ENCODE measurements at places on chromosomes 12 and 14.

DNA sequence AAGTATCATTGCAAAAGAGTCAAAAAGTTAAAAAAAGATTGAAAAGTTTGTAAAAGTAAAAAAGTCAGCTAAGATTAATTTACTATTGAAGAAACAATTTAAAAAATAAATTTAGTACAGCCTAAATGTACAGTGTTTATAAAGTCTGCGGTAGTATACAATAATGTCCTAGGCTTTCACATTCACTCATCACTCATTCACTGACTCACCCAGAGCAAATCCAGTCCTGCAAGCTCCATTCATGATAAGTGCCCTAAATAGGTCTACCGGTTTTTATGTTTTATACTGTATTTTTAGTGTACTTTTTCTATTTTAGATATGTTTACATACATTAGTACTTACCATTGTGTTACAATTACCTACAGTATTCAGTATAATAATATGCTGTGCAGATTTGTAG is 43.9 kb upstream of the ABCC9 start:
- DNase-seq, result no peak

- DNase-seq, result no peak
Measured at GRCh38 chr12:74490390-74491064, 47.1 kb upstream of the ATXN7L3B start.

- DNase-seq, result no peak
Measured at GRCh38 chr12:60034147-60034546, 438.3 kb downstream of the SLC16A7 start.

- DNase-seq, result no peak
Measured at GRCh38 chr14:45112896-45113781, 21.1 kb downstream of the FKBP3 start.

GRCh38 chr12:89999699-90000505 is 291.3 kb upstream of the ATP2B1 start:
- peak; percentile 82 for DNase-seq

- peak; percentile 66 for DNase-seq
Measured at GRCh38 chr12:117408161-117408791, 46.9 kb upstream of the NOS1 start.

DNA sequence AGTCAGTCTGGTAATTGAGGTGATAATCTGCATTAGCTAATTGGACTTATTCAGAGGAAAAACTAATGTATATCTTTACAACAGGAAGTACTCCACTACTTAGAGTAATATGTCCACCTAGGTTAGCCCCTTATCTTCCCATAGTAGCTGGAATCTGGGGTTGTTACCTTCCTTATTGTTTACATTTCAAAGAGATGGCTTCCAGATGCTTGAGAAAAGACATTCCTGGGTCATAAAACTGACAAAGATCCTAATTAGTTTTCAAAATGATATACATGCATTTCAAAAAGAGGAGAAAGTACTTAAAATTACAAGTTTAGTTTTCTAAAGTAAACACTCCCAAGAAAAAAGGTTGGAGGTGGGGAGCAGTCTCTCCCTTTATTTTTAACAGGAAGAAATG is 78.1 kb downstream of the RPL10L start:
- no peak for DNase-seq

- no peak for DNase-seq
Measured at GRCh38 chr14:54947230-54947629, 44.6 kb upstream of the GCH1 start.

DNA sequence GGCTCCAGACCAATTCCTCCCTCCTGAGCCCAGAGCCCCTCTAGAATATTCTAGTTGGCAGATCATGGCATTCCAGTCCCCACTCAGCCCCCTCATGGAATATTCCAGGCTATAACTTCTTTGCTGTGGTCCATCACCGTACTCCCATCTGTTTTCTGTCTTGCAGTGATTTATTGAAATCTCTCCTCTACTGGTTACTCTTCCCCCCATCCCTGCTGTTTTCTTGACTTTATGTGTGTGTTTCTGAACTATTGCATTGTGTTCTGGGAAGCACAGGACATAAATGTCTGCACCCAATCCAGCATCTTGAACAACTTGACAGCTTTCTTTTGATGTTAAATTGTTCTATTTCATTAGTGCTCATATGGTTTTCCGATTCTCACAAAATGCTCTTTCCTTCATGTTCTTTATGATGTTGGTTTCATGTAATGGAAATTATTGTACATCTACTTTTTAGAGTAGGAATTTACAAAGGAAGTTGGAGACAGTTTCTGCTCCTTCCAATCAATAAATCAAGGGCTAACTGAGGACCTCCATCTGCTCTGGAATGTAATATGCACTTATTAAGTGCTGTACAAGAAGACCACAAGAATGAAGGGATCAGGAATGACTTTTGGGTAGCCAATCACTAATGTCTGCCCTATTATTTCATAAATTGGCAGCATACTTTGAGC is 26.3 kb downstream of the PDE6H start:
- DNase-seq, result peak; percentile 96

- DNase-seq, result peak; percentile 79
Measured at GRCh38 chr14:87483271-87484260, 509.4 kb downstream of the GALC start.

- DNase-seq, result no peak
Measured at GRCh38 chr14:103315941-103316340, 18.1 kb upstream of the EIF5 start.

GRCh38 chr14:67680121-67680602 is 5.7 kb upstream of the VTI1B start:
- DNase-seq, result peak; percentile 22

DNA sequence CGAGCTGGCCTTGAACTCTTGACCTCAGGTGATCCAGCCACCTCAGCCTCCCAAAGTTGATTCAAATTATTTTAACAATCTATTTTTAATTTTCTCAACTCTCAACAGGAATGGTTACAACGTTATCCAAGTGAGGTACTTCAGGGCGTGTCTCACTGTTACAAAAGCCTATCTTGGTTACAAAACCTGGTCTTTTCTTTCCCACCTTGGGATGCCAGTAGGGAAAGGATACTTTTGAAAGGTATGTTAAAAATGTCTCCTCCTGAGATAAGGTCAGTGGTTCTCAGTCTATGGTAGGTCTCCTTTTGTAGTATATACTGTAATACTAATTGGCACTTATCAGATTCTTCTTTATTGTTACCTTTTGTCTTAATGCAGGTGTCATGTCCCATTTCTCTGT is 4.9 kb downstream of the SPTSSA start:
- DNase-seq, result no peak

- peak; percentile 72 for DNase-seq
Measured at GRCh38 chr12:121391619-121392324, 8.1 kb upstream of the RNF34 start.

GRCh38 chr12:12492547-12492946 is 70.1 kb downstream of the DUSP16 start:
- DNase-seq, result no peak

- DNase-seq, result no peak
Measured at GRCh38 chr14:104702106-104702505, 12.7 kb downstream of the INF2 start.

GRCh38 chr14:35158951-35159653 is 36.8 kb downstream of the PRORP start:
- no peak for DNase-seq

- no peak for DNase-seq
Measured at GRCh38 chr12:94698578-94698977, 48.2 kb upstream of the TMCC3 start.

DNA sequence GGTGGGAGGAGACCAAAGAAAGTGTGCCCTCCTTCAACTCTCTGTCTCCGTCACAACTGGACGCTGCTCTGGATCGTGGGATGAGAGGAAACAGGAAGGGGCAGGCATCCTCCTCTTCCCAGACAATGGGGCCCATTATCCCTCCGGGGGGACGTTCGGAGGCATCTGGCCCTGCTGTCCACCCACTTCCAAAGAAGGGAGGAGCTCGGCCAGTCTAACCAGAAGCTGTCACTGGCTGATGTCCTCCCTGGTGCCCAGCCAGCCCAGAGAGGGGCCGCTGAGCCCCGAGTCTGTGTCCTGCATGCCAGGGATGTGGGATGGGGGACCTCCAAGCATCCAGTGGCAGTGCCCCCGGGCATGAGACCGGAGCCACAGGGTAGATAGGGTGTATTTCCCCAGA is 39.8 kb upstream of the MEG3 start:
- no peak for DNase-seq

- DNase-seq, result peak; percentile 76
Measured at GRCh38 chr14:52835122-52835903, 43.9 kb upstream of the GNPNAT1 start.

- DNase-seq, result peak; percentile 15
Measured at GRCh38 chr14:34052658-34053014, 101.8 kb upstream of the EGLN3 start.

DNA sequence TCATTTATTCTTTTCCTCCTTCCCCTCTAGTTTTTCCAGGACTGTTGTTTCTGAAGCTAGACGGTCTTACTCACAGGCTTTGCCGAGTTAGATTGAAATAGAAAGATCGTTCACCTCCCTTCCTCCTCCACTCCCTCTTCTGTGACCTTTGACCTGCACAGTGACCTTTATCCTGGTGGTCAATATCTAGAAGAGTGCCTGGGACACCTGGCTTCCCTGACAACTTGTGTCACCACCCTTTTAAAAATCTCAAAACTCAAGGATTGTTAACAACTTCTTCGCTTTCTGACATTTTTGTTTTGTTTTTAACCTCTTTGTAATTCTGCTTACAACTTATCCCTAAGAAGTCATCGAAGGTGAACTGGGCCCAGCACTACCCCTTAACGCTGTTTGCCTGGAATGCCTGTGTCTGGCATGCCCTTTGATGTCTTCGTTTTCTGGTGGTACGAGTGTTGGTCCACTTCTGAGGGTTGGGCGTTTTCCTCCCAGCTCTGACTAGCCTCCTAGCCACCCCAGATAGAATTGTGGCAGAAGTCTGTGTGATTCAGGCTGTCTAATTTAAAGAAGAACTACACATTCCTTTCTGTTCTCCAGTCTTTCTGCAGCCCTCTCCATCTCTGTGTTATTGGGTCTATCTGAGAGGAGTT is 2.8 kb upstream of the KRT75 start:
- DNase-seq, result no peak

All from fibroblast of upper back skin (primary cell).